ENCODE measurements at places on chromosomes 1 and 21.

GRCh38 chr1:156658945-156659574 is 17.1 kb downstream of the BCAN start:
- no peak for DNase-seq

DNA sequence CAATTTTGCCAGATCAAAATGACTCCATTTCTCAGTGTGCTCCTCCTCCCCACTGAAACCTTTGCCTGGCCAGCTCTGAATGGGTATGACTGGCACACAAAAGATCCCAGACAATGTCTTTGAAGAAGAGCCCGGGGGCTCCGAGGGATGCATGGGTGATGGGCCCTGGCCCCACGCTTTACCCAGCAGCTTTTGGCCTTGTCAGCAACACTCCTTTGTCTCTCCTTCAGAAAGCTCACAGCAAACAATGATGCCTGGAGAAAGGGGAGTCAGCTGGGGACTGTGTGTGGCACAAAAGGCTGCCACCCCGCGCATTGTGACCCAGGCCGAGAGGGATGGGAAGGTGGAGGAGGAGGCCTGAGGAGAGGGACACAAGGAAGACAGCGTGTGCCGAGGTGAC is 45.9 kb downstream of the PLXNA2 start:
- no peak for DNase-seq

DNA sequence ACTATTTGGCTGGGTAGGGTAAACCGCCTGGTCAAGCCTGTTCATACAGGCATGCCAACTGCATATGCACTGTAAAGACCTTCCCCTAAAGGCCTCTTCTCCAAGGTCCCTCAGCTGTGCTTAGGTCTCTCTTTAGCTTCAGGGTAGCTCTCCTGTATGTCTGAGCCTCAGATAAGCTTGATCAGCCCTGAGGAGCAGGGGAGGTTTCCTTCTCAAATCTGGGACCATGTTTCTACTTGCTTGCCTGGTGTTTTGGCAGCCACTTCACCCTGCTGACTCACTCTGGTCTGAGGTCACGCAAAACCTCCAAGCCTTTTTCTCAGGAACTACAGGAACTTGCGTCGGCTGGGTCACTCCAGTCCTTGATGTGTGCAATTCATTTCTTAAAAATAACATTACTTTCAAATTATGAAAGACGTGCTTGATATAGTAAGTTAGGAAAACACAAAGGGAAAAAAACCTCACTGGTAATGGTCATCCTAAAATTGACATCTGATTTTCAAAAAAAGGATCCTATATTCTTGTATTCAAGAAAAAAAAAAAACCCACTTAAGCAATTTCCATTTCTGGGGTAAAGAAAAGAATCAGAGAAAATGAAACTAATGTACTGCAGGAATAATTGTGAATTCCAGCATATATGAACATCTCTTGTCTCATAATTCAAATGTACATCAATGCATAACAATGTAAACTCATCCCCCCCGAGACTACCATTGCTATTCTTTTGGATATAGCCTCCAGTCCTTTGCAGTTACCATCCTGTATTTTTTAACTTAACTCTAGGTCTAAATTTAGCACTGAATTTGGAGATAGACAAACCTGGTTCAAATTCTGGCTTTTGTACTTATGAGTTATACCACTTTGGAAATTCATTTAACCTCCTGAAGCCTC is 24.8 kb upstream of the RNF19B start:
- DNase-seq = peak; percentile 98

GRCh38 chr1:56901716-56902115 is 47.1 kb downstream of the C8A start:
- no peak for DNase-seq

GRCh38 chr1:84476225-84476624 is 2.8 kb upstream of the RPF1 start:
- DNase-seq = no peak

GRCh38 chr1:30374400-30375070 is 348.9 kb downstream of the MATN1 start:
- DNase-seq = no peak

- DNase-seq = no peak
Measured at GRCh38 chr1:38730511-38731397, 128.8 kb downstream of the RRAGC start.

DNA sequence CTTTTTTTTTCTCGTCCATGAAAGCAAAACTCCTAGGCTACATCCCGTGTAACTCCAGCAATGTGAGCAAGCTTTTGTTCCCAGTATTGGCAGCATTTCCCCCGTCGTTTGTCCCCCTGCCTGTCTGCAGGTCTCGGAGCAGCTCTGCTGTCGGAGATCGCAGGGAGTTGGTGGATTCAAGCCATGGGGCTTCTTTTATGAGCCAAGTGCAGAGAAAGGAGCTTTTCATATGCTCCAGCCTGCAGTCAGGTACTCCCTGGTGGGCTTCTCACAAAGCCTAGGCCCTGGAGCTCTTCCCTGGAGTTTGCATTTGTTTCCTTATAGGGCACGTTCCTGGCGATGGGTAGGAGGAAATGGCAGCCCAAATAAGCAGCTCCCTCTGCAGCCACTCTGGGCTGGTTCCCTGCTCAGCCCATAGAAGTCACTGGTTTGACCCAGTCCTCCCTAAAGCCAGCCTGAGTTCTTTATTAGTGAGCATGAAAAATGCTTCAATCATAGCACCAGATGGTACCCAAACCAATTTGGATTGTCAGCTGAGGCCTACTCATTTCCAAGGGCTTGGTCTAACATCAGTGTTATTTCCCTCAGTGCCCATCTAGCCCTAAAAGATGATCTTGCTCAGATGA is 78.3 kb downstream of the NUF2 start:
- DNase-seq = no peak

DNA sequence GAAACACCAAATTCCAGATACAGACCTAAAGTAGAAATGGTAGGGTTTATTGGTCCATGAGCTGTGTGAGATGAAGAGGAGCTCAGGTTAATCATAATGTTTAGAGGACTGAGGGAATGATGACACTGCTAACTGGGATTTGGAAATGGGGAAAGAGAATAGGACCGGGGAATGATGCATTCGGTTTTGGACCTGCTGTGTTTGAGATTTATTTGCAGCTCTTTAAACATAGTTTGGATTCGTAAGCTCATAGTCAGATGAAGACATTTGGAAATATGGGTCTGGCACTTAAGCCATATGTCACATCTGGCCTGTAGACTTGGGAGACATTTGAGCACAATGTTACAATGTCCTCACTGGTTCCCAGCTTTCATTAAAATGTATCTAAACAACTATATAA is 127.9 kb upstream of the DUSP10 start:
- peak; percentile 38 for DNase-seq

GRCh38 chr1:155017041-155017945 is 14.7 kb downstream of the ZBTB7B start:
- peak; percentile 90 for DNase-seq

DNA sequence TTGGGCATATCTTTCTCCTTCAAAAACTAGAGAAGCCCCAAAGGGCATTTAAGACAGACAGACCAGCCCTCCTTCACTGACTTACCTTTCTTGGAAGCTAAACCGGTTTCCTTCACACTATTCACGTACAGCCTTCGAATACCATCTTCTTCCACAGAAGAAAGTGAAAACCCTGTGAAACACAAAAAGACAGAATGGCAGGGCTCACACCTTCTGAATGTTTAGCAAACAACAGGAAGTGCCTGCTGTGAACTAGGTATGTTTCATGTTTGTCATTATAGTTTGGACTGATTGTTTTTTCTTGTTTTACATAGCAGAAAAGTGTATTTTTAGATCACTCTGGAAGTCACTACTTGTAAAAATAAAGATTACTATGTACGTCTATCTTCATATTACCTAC is 148.6 kb upstream of the KRTAP19-8 start:
- no peak for DNase-seq

DNA sequence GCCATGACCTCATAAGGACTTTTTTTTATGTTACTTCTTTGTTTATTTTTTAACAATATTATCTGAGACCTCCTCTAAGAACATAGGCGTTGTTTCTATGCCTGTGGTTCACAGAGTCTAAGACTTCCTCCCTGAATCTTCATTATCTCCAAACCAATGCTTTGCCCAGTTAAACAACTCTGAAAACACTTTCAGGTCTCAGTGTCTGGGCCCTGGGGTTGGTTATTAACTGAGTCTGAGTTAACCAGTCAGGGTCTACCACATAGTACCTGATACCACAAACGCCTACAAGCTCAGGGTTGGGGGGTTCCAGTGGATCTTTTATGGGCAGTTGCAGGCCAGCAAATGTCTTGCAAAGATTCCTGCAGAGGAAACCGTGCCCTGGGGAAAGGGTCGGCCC is 138.2 kb downstream of the AJAP1 start:
- no peak for DNase-seq

- no peak for DNase-seq
Measured at GRCh38 chr1:92987462-92987861, 26.2 kb upstream of the DIPK1A start.

- no peak for DNase-seq
Measured at GRCh38 chr1:77446841-77447555, 165.2 kb downstream of the AK5 start.

DNA sequence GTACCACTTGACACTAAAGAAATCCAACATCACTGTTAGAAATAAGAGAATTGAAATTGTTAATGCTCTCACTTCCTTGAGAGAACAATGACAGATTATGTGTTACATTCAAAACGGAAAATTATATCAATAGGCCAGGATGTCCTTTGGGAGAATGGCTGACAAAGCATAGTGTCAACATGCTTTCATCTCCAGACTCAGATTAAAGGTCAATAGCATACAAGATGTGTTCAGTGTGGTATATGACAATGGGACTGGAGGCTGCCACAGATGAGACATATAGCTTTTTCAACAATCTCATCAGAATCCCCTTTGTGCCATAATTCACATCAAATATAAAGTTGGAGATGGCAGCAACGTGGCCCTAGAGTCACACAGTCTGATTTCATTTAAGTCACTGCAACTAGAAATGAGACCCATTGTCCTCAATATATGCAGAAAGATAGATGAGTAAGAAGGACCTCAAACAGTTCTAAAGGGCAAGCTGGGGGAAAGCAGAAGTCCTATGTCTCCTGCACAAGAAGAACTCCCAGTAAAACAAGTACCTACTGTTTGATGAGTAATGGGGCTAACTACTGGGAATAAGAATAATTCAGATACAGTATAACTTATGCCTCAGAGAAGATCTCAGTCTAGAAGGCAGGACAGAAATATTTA is 327.9 kb downstream of the TTLL7 start:
- no peak for DNase-seq

GRCh38 chr1:62229932-62230331 is 35.3 kb downstream of the L1TD1 start:
- no peak for DNase-seq

DNA sequence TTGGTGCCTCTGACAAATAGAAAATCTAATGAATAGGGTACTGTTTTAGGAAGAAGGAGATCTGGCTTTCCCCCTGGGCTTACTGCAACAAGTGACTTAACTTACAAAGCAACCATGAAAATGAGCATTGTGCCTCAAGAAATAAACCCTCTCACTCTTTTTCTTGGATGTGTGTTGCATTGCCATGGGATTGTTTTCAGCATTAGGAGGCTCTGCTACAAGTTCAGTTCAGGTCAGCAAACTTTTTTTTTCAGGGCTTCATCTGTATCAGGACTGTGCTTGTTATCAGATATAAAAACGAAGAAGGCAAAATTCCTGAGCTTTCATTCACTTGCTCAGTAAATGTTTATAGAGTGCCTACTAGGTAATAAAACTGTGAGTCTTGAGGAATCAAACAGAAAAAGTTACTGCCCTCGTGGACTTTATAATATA is 37.8 kb upstream of the DOCK7 start:
- DNase-seq = peak; percentile 2

DNA sequence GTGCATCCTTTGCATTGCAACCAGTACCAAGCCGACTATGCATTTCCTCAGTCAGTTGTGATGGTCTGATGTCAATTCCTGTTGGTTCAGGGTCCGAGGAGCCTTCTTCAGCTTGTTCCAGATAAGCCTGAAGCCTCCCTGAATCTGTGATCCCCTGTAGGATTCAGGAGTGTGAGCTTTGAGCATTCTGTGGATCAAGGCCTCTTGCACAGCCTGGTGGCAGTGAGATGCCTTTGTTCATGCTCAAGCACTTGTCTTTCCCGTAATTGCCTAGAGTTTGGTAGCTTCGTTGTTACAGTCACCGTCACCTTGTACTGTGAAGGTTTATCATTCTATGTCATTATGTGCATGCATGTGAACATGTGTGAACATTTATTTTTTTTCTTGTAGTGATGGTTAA is 103.5 kb downstream of the PBX1 start:
- DNase-seq = no peak

DNA sequence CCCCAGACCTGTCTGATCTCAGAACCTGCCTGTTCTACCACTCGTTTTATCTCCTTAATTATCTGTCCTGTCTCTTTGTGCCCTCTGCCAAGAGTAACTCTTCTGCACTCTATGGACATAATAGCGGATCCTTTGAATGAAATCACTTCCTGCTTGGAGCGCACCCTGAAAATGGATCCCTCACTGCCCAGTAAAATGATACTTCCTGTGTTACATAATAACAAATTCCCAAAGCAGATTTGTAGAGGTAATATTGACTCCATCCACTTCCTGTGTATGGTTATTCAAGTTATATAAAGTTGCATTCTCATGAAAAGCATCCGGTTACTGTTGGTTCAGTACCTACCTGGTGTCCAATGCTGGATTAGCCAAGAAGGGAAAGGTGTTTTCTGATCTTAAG is 246.0 kb downstream of the TRABD2B start:
- no peak for DNase-seq

- DNase-seq = peak; percentile 83
Measured at GRCh38 chr1:205286335-205286950, 35.1 kb downstream of the NUAK2 start.

- DNase-seq = no peak
Measured at GRCh38 chr1:190046231-190046630, 431.4 kb downstream of the BRINP3 start.

- peak; percentile 65 for DNase-seq
Measured at GRCh38 chr21:38843806-38844503, 38.2 kb downstream of the ETS2 start.

DNA sequence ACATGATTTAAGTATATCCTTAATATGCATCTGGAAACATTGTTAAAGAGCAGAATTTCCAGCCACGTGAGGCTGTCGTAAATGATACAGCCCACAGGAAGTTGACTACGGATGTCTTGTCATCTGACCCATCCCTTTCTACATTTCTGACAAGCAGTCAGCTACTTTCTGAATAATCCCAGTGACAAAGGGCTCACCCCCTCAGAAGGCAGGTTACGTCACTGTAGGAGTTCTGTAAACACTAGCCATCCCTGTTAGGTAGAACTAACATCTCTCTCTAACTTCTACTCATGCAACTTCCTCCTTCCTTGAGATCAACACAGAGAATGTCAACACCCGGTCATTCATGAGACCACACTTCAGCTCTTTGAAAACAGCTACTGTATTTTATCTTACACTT is 259.2 kb downstream of the GREM2 start:
- DNase-seq = peak; percentile 68

DNA sequence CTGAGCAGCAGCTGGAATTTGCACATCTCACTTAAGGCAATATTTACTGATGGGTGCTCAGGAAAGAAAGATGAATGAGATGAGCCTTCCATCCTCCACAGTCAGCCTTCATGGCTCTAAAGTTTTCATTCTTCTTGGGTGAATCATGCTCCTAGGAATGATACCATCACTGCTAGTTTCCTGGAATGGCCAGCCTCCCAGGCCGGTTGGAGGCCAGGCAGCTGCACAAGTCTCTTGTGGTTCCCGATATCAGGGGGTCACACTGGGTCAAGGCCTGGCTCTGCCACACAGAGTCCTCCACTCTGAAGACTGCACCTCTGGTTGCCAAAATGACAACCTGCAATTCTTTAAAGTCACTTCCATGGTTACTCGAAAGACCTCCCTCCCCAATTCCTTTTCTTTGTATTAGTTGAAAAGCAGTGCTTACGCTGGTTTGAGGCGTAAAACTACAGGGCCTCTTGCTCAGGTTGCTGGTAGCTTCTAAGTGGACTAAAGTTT is 46.2 kb upstream of the PALMD start:
- DNase-seq = peak; percentile 96

Data from astrocyte of the spinal cord (primary cell).